Effector CD8-positive, alpha-beta T cell (primary cell): ENCODE measurements at places on chromosomes 5 and 9.

DNA sequence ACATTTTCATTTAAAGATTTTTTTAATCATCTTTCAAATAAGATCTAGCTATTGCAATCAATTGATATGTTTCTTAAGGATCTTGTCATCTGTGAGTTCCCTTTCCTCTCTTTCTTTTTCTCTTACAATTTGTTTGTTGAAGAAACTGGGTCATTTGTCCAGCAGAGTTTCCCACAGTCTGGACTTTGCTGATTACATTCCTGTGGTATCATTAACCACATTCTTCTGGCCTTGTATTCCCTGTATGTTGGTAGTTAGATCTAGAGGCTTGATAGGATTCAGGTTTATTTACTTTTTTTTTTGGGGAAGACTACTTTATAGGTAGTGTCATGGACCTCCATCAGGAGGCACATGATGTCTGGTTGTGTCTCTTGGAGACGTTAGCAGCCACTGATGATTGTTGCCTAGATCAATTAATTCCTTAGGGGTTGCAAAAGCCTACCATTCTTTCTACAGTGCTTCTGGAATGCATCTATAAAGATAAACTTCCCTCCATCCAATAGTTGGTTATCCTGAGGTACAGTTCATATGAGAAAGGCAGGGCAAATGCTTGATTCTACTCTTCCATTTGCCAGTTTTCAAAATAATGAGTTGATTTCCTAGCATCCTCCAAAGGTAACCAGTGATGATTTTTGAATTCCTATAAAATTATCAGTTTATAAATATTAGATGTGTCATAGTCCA lies 14.3 kb downstream of the PDE8B start:
- no peak for DNase-seq

GRCh38 chr5:143229426-143229895 lies 174.0 kb downstream of the NR3C1 start:
- no peak for DNase-seq

GRCh38 chr9:115264313-115264712 lies 146.4 kb upstream of the TNC start:
- no peak for DNase-seq

- DNase-seq = no peak
These were observed 23.5 kb upstream of the SMIM23 start for GRCh38 chr5:171762021-171762608.

- no peak for DNase-seq
These were observed 110.8 kb downstream of the LHX2 start for GRCh38 chr9:124122321-124122720.

- DNase-seq = no peak
These were observed 104.8 kb downstream of the PAX5 start for GRCh38 chr9:36929350-36929675.

DNA sequence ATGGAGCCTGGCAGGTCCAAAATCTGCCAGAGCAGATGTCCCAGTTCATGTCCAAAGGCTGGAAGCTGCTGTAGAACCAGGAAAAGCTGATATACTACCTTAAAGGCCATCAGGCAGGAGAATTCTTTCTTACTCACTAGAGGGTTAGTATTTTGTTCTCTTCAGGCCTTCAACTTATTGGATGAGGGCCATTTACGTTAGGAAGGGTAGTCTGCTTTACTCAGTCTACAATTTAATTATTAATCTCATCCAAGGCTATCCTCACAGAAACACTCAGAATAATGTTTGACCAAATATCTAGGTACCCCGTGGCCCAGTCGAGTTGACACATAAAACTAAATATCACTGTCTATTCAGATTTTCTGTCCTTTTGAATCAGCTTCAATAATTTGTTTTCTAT lies 437.4 kb downstream of the TLE4 start:
- no peak for DNase-seq

DNA sequence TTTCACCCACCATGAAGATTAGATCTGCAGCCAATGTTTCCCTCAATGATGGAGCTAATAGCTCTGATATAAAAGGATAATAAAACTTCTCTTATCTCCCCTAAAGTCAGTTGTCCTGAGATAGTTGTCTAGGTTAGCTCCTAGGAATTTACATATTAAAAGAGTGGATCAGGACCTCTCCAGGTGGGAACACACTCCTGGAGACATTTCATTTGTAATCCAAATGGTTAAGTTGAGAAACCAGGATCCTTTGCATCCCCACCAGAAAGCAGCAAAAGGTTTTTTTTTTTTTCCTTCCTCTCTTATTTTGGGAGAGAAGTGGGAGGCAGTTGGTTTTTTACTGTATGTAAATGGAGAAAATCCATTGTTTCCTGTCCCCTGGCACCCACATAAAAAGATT lies 182.5 kb upstream of the FBXL17 start:
- DNase-seq = no peak

DNA sequence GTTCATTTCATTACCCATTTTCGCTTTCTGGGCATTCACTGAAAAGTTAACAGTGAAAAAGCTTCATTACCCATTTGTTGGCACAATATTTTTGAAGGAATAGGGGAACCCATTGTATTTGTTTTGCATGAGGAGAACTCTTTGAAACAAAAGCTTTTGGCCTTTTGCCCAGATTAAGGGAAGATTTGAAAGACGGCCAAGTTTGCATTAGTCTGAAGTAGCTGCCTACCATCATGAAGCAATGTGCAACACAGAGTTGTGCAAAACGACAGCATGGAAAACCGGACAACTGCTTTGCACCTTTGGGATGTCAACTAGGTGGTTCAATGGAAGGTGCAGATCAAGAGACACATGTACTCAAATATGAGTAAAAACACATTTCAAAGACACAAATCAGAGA lies 84.9 kb downstream of the TRPM3 start:
- no peak for DNase-seq

DNA sequence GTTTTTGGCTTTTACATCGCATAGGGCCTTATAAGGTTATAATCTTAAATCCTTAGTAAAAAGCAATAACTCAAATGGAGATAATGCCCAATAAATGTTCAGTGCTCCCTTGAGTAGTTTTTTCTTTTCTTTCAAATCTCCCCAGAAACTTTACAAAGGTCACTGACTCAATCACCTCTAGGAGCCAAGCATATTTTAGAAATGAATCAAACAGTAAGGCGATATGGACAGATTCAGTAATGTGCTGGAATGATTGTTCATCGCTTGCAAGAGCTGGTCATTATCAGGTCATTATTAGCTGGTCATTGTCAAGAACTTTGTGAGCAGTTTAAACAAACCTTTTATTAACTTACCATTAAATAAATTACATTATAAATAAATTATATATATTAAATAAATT lies 130.4 kb upstream of the SLIT3 start:
- DNase-seq = no peak

GRCh38 chr5:66232275-66232674 lies 88.2 kb downstream of the SREK1 start:
- no peak for DNase-seq

- DNase-seq = no peak
These were observed 26.2 kb downstream of the WWC1 start for GRCh38 chr5:168317521-168318147.

- no peak for DNase-seq
These were observed 1982.4 kb downstream of the EFNA5 start for GRCh38 chr5:105688227-105688792.

DNA sequence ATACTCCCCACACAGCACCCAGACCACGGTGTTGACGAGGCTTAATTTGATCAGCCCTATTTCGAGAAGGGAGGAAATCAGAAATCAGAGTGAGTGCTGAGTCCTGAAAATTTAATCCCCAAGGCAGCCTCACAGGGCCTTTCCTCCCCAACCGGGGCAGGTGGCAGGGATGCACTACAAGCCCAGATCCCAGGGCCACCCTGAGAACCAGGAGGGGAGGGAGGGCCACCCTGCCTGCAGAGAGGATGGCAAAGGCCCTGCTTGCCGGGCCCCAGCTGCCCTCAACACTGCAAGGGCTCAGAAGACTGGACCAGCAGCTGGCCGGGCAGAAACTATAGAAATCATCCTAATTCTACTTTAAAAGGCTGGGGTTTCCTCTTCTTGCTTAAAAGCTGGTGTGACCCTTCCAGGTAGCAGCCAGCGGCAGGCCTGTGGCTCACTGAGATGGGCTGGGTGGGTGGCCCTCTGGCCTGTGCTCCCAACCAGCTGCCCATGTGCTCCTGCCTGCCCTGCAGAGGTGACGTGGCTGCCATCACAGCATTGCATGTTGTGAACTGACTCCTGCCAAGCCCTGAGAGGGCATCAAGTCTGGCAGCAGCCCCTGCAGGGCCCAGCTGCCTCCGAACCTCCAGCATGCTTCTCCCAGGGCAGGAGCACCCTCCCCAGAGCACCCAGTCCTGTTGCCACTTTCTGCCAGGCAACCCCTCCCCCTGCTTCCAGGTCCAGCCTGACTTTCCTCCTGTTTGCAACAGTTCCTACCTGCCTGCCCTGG lies 122.8 kb downstream of the ADAMTS2 start:
- no peak for DNase-seq

GRCh38 chr9:127720031-127720864 lies 4.4 kb downstream of the TTC16 start:
- DNase-seq = no peak

GRCh38 chr5:73768-74502 lies 18.0 kb upstream of the PLEKHG4B start:
- no peak for DNase-seq

DNA sequence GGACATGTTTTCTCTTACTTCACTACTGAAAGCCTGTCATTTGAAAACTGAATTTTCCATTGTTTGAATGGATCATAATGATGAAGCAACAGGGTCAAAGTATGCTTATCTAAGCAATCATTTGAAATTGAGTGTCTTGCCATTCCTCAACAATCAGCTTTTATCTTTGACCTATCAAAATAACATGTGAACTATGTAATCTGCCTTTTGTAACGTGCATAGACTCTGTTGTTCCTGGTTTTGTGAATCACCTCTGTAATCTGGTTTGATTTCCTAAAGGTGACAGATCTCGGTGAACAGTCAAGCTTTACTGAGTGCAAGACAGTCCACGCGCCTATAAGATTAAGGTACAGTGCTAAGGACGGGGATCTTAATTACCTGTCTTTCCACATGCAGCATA lies 3.3 kb downstream of the MEF2C start:
- no peak for DNase-seq

GRCh38 chr9:114754581-114754980 lies 51.3 kb downstream of the TNFSF15 start:
- no peak for DNase-seq

DNA sequence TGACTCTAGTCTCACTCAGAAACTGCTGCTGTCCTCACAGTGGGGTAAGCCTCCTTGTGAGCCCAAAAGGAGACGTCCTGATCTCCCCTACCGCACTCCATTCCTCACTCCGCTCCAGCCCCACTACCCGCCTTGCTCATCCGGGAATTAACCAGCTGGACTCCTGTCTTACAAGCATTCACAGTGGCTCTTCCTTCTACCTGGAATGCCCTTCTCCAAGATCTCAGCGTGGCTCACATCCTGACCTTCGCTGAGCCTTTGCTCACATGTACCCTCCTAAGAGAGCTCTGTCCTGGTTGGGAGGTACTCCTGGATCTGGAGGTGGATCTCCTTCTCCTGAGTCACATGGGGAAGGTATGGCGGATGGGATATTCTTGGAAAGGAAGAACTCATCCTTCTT lies 10.7 kb upstream of the KLF9 start:
- no peak for DNase-seq

GRCh38 chr5:50724-51499 lies 41.1 kb upstream of the PLEKHG4B start:
- DNase-seq = no peak
